Fibroblast of upper back skin (primary cell): ENCODE measurements at places on chromosomes 3 and 15.

- DNase-seq: no peak
These were observed 84.2 kb downstream of the HMG20A start for GRCh38 chr15:77504871-77505270.

DNA sequence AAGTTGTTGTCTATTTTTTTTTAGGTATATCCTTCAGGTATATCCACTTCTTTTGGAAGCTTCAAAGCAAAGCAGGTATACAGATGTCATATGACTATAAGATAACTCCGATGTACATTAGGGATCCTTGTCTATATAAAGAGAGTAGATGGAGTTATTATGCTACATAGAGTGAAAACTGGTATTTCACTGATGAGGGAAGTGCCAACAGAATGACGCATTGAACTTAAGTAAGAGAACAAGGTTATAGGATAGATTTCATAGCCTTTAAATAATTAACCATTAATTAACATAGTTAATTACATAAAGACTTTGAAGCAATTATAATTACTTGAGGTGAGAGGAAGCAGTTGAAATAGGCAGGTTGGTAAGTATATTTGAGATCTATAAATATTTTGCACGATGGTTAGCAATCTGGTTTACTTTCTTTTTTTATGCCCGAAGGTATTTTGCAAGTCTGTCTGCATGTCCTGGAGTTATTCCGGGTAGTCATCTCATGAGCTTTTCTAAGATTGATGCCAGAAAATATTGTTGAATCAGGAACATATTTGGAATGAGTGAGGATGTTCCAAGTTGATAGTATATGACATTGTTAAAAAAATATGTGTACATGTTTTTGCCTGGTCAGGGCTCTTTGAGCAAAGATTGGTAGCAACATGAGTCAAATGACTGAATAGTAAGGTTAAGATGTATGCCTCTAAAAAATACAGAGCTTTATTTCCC lies 299.5 kb upstream of the KCNMB2 start:
- peak; percentile 79 for DNase-seq

DNA sequence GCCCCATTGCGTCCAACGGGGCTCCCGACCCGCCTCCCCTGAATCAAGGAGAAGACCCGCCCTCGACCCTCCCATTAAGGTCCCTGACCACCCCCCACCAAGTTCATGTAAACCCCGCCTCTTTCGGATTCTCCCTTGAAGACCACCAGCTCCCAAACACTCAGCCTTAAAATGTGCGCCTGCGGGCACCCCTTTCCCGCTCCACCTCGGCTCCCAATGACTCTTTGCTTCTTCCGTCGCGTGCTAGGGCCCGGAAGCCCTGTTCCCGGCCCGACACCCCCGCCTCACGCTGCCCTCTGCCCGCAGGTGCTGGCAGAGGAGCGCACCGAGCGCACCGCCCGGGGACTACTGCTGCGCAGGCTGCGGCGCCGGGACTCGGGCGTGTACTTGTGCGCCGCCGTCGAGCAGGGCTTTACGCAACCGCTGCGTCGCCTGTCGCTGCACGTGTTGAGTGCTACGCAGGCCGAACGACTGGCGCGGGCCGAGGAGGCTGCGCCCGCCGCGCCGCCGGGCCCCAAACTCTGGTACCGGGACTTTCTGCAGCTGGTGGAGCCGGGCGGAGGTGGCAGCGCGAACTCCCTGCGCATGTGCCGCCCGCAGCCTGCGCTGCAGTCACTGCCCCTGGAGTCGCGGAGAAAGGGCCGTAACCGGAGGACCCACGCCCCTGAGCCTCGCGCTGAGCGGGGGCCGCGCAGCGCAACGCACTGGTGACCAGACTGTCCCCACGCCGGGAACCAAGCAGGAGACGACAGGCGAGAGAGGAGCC lies 2.7 kb upstream of the LSMEM2 start:
- DNase-seq: no peak

GRCh38 chr3:15601399-15602145 lies at the start of the genes BTD and HACL1:
Gene BTD (plus strand): TSS chr3:15601745. CDS start chr3:15635440, 33,695 bp downstream.
Gene HACL1 (minus strand): TSS chr3:15601569. CDS start chr3:15601463, 106 bp downstream.
- DNase-seq: peak; percentile 100

- DNase-seq: no peak
These were observed 45.6 kb upstream of the CHMP2B start for GRCh38 chr3:87181551-87181950.

- no peak for DNase-seq
These were observed 810 bp downstream of the PTPRG start for GRCh38 chr3:61562042-61562720.

DNA sequence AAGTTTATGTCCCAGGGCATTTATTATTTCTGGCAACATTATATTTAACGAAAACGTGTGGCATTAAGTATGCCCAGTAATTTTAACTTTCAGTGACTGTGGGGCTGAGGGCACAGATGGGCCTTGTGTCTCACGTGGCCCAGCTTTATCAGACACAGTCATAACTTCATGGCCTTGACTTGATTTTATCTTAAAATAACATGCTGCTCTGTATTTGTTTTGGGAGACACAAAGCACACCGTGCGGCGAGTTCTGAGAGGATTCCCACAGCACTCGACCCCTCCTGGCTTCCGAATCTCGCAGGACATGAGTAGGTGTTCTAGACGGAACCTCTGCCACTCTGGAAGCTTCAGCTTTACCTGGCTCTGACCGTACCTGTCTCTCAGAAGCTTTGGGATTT lies 180.8 kb downstream of the ADAMTS17 start:
- no peak for DNase-seq

GRCh38 chr3:118618247-118619040 lies 416.2 kb downstream of the IGSF11 start:
- DNase-seq: no peak

DNA sequence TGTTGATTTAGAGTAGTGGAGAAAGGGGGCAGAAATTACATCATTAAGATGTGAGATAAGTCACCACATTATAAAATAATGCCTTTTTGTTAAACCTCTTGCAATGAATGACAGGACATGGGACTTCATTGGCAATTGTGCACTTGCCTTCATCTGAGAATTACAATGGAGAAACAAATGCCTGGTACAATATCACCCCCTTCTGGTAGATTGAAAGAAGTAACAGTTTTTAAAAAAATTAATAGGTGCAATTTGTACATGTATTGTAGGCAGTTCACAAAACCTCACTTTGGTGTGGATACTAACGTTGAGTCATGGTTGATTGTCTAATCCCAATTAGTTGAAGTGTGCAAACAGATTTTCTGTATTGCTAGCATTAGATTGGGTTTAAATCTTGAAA lies 4.6 kb upstream of the P2RY14 start:
- DNase-seq: peak; percentile 74

- no peak for DNase-seq
These were observed 16.3 kb downstream of the GCSAM start for GRCh38 chr3:112116748-112117186.

- peak; percentile 97 for DNase-seq
These were observed 53.8 kb upstream of the CORO2B start for GRCh38 chr15:68524753-68525584.

GRCh38 chr15:29101491-29101890 lies 168.1 kb downstream of the NSMCE3 start:
- DNase-seq: no peak

DNA sequence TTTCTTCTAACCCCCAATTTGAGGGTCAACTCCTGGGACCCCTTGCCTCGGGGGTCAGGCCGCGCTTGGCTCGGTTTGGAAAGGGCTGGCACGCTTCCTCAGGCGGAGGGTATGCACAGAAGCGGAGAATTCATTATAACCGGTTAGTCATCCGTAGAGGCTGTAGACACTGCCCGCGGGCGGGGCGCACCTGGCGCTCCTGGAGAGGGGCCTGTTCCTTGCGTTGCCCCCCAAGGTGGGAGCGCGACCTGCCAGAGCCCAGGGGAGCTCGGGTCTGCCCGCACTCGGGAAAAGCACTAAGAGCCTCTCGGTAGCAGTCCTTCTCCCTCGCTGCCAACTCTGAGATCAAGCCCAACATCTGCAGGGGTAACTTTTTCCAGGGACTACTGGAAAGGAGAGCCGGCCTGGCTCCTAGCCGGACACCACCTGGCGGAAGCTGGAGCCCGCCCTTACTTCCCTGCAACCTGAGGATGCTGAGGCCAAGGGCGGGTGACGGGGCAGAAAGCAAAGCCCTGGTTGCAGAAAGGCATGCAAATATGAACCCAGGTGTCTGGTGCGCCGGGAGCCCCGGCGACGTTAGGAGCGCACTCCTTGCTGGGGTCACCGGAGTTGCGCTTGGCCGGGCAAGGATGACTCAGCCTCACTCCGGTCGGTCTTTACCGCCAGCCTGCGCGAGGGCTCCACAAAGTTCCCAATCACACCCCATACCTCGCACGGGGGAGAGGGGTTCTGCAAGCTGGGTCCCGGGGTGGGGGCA lies 1.5 kb upstream of the CACNA2D3 start:
- DNase-seq: no peak
